ENCODE measurements at places on chromosomes 7 and 10.

DNA sequence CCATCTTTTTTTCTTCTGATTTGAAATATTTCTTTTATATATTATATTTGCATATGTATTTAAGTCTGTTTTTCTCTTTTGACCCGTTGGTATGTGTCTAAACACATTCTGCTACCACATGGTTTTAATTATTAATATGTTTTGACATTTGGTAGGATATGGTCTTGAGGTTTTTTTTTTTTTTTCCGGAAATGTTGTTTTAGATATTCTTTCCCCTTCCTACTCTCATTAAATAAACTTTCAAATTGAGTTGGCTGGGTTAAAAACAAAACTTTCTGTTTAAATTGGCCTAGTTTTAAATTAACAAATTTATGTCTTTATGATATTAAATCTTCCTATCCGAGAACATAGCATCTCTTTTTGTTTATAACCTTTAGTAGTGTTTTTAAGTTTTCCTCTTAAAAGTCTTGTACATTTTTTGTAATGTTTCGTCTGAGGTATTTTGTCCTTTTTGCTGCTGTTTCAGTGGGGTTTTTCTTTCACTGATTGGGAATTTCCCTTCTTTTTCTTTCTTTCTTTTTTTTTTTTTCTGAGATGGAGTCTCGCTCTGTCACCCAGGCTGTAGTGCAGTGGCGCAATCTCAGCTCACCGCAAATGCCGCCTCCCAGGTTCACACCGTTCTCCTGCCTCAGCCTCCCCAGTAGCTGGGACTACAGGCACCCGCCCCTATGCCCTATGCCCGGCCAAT is 25.4 kb downstream of the STAM start:
- no peak for DNase-seq

- no peak for DNase-seq
These were observed 81.6 kb downstream of the ARHGAP22 start for GRCh38 chr10:48523212-48523819.

DNA sequence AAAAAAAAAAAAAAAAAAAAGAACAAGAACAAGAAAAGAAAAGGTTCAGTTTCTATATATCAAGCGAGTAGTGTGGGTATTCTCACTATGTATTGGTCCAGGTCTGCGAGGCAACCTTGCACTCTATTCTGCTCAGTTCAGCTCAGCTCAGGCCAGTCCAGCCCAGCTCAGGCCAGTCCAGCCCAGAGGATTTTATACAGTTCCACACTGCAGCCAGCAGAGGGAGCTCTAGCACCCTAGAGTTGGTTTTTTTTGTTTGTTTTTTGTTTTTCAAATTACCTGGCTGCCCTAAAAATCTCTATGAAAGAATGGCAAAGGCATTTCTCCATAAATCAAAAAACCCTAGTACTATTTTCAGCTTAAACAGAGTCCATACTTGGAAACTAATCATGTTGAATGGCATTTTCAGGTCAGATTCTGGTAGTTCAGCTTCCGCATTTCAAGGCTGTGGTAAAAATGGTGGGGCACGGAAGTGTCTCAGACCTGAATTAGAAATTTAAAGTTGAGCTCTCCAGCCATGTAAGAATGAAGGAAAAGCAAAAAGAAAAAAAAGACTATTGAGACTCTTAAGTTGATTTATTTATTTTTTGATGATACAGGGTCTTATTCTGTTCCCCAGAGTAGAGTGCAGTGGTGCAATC is 55.2 kb upstream of the GSDME start:
- DNase-seq, result peak; percentile 55

DNA sequence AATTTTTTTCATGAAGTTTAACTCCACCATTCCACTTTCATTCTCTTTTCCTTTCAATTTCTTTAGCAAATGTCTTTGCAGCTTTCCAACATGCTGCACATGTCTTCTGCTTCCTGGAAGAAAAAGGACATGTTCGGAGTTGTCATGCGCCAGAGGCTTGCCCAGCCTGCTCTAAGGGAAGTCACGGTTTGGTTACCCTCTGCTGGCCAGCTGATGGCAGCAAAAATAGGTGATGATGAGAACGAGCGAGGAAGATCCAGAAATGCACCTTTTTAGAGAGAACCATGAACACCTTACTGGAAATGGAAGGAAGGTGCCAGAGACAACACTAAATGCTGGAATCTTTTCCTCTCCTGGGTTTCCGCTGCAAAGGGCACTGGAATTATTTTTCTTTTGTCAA is 4.9 kb upstream of the ZSCAN21 start:
- DNase-seq, result no peak
